ENCODE measurements at places on chromosomes 2 and 18. TPM values are rescaled to one million over a fixed set of nuclear protein-coding genes. Genes with fewer than 3 reads are reported as not detected.

DNA sequence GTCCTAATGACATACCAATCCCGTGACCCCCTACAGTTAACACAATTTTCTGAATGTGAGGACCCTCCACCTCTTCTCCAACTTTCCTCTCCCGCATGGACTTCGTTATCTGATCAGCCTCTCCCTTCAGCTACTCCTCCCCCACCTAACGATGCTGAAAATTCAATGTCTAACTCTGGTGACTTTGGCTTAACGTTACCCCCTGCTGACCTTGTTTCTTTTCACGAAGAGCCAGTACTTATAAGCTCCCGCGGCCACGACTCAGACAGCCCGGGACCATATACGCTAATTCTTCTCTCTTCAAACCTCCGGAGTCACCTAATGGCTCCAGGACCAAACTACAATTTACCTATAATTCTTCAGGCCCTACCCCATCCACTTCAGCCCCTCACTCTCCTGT is 29.2 kb downstream of the VPS54 start:
- DNase-seq, result no peak

DNA sequence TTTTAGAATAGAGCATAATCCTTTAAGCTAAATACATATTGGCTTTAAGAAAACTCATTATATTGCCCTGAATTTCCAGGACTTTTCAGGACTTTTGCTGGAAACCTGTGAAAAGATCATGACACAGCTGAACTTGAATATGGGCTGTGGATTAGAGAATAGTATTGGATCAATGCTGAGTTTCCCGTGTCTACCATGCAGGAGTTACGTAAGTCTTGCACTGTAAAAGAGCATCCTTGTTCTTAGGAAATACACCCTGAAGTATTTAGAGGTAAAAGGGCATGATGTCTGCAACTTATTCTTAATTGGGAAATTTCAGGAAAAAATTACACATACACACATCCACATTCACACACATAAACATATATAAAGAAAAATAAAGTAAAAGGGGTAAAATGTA is 82.1 kb downstream of the ZFP36L2 start:
- DNase-seq, result no peak

DNA sequence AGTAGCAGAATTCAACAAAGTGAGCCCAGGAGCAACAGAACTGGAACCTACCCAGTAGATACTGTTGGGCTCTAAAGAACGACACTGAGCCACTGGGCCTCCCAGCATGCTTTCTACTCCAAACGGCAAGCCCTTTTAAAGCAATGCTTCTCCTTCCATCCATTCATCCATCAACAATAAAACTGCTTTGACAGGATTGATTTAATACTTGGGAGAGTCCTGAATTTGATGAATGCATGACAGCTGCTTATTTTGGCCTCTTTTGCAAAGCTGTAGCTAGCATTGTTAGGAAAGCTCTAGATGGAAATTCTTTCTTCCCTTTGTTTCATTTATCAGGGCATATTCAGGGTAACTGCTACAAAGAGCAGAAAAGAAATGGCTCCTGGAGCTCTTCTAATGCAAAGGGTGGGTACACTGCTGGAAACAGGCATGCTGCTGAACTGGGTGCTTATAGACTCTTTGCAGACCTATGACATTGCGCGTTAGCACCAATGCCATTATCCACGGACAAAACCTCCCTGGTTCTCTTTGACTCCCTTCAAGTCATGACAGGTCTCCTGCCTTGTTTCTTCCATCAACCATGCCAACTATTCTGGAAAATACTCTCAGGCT is 138.4 kb upstream of the HNRNPA3 start:
- no peak for DNase-seq

GRCh38 chr2:237860273-237860935 is 981 bp downstream of the RAMP1 start:
- no peak for DNase-seq

GRCh38 chr18:58947136-58947732 is 82.6 kb downstream of the ZNF532 start:
- DNase-seq, result no peak

GRCh38 chr2:67221266-67221665 is 175.9 kb upstream of the ETAA1 start:
- no peak for DNase-seq

GRCh38 chr2:212921061-212921460 is 230.4 kb downstream of the IKZF2 start:
- no peak for DNase-seq

DNA sequence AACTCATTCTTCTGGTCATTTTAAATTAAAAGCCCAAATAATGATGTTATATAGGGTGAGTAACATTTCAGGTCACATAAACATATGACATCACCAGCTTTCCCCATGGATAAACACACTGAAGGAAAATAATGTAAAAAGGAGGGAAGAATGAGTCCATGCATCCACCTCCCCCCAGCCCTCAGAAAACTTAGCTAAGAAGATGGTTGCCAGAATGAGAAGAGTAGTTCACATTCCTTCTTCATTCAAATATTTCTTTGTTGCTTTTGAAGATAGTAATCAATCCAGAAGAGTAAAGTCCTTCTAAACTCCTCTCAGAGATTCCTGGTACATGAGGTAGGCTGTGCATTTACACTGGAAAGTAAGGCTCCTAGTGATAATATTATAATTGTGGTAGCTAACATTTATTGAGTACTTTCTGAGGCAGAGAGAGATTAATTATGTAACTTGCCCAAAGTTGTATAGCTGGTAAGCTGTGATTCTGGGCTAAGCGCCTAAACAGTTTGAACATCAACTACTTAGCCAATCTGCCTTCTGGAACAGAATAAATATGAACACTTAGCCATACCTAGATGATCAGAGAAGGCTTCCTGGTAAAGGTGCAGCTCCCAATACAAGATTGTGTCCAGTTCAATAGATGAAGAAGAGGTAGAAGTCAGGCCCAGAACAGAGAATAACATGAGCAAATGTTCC is 256.7 kb upstream of the FN1 start:
- peak; percentile 22 for DNase-seq

GRCh38 chr2:209511637-209512036 is 87.8 kb downstream of the MAP2 start:
- DNase-seq, result no peak

- no peak for DNase-seq
Measured at GRCh38 chr2:118988706-118989105, 46.7 kb downstream of the MARCO start.

GRCh38 chr2:160409480-160409879 is 84.1 kb downstream of the RBMS1 start:
- DNase-seq, result no peak

GRCh38 chr2:227462972-227463931 is 8.7 kb upstream of the AGFG1 start:
- DNase-seq, result no peak

- no peak for DNase-seq
Measured at GRCh38 chr18:26008096-26008495, 82.3 kb downstream of the SS18 start.

DNA sequence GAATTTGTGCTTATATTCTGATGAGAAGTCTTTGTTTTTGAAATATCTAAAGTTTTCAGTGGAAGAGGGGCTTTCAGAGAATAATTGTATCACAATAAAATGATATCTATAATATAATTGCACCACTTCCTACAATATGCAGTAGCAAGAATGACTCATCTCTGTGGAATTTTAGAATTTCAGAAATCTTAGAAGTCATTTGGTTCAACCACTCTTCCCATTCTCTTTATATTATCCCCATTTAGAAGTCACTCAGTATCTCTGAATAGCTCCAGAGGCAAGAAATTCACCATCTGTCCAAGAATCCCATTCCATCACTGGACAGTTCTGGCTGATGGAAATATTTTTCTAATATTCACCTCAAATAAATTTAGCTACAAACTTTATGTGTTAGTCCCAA is 59.3 kb upstream of the CCDC68 start:
- no peak for DNase-seq

DNA sequence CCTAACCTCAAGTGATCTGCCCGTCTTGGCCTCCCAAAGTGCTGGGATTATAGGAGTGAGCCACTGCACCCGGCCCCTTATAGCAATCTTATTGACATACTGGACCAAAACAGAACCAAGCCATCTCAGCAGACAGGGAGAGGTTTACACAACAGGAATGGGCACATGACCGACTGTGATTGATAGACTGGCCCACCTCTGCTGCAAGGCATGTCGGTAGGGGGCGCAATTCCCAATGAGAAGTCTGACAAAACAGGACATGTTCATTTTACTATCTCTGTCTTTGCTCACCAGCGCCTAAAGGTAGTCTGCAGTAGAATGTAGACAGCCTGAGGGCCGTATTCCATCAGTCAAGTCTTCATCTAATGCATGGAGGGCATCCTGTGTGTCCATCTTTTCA is 2.0 kb downstream of the LYPD6B start:
- no peak for DNase-seq

- DNase-seq, result no peak
Measured at GRCh38 chr2:103525756-103526155, 763.9 kb downstream of the TMEM182 start.

GRCh38 chr2:152627351-152627957 is 89.8 kb downstream of the PRPF40A start:
- DNase-seq, result peak; percentile 59

GRCh38 chr18:30988440-30988839 is 54.1 kb downstream of the DSC3 start:
- peak; percentile 16 for DNase-seq

GRCh38 chr18:10169064-10169562 is 255.3 kb downstream of the VAPA start:
- peak; percentile 35 for DNase-seq

GRCh38 chr2:38533180-38533579 is 69.5 kb downstream of the HNRNPLL start:
- peak; percentile 56 for DNase-seq

GRCh38 chr2:217048730-217049129 is 188.9 kb upstream of the TNP1 start:
- DNase-seq, result no peak

DNA sequence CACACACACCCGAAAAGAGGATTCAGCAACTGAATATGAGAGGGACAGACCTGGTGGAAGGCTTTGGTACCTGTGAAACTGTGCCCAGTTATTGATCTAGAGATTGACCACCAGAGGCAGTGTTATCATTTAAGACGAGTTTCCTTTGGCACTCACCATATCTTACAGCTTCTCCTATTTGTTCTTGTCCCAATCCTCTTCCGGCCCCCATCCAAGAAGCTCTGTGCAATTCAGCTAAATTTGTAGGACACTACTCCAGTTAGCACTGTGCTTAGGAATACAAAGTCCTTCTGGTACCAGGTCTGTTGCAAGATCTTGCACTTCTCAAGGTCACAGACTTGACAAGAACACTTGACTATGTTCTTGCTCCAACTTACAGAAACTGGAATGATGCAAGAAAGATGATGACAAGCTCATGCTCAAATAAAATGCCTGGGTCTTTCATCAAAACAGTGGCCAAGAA is 177.7 kb downstream of the TMEM247 start:
- DNase-seq, result peak; percentile 60

DNA sequence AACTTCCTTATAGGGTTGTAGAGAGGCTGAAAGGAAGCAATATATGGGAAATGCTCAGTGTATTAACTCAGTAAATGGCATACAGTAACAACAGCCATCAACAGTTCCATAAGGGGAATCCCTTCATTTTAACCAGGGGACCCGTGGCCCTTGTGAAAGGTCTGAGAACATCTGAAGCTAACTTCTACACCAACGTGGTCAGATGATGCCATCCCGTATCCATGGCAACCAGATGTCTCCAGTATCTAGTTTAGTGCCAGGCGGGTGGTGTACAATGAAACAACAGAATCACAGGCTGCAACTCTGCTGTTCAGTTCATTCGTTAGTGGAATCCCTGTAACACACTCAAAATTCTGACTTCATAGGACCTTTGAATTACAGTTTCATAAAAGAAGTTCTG is 162.3 kb downstream of the TGIF1 start:
- DNase-seq, result no peak

DNA sequence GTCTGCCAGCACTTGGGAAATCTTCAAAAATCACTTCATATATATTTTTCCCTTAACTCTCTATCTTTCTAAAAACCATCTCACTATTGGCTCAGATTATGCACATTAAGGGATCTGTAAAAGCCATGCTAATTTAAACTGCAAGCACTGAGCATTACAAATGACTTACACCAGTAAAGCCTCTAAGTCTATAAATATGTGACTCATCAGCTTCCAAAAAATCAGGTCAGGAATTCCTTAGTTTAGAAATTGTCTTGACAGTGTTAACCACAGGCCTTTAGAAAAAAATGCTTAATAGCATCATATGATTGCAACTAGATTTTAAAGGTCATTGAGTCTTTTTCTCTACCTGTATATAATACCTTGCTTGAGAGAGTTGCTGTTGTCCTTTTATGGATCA is 1113.6 kb upstream of the PIK3C3 start:
- no peak for DNase-seq

GRCh38 chr18:24995056-24995455 is 356.9 kb downstream of the ZNF521 start:
- no peak for DNase-seq

GRCh38 chr2:56030901-56031300 is 107.3 kb upstream of the EFEMP1 start:
- peak; percentile 54 for DNase-seq

DNA sequence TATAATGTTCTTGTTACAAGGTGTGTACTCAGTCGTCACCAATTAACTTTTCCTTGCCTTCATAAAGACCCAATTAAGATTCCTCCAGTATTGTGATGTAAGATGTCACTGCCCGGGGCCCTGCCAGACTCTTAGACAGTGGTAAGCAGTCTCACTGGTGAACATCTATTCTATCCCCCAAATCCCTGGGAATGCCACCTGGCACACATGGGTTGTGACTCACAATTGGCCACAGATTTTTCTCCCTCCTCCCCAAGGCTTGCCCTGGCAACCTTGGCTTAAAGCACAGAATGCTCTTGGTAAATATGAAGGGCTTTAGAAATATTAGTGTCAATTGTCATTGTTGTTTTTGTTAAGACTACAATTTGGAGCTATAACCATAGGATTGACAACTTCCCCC is 287.9 kb downstream of the ETAA1 start:
- DNase-seq, result no peak

- DNase-seq, result no peak
Measured at GRCh38 chr18:76791642-76792041, 30.7 kb upstream of the ZNF236 start.

GRCh38 chr2:149219856-149220255 is 110.5 kb upstream of the LYPD6 start:
- DNase-seq, result no peak

- DNase-seq, result no peak
Measured at GRCh38 chr2:30358351-30358750, 88.7 kb upstream of the LCLAT1 start.

DNA sequence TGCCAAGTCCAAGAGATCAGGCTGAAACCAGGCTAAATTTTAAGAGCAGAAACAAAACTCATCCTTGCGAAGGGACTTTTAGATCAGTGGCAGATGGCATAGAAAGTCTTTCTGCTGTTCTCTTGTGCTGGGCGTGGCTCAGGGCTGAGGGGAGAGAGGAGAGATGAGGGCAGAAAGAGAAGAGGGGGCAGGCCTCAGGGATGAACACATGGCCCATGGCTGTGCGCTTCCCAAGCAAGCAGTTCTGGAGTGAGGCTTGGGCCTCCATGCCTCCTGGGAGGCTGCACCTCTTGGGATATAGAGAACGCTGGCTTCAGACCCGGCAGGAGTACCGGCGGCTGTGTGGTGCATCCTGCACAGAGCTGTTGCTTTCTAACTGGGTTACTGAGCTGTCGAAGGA is 41.0 kb downstream of the HPCAL1 start:
- no peak for DNase-seq

The KIF1A gene
- 7.3 TPM for total RNA-seq

The PLGLB2 gene
- total RNA-seq, result 0.80 TPM

The CHST9 gene
- total RNA-seq, result 0.27 TPM

The GAREM2 gene
- 2.5 TPM for total RNA-seq

The PLCD4 gene
- 41.8 TPM for total RNA-seq

The SCN2A gene
- total RNA-seq, result 0.04 TPM

The LRRTM4 gene
- 2.3 TPM for total RNA-seq

The ALKAL2 gene
- total RNA-seq, result 1.1 TPM

The KRTCAP3 gene
- 0.53 TPM for total RNA-seq

The CBLN2 gene
- 0.44 TPM for total RNA-seq

The PTPRN gene
- 0.09 TPM for total RNA-seq

Measured in muscle of leg (tissue), 16 donors.